Urinary bladder (tissue), 4 donors: ENCODE measurements at places on chromosomes 13 and 19. TPM values are rescaled to one million over a fixed set of nuclear protein-coding genes. Genes with fewer than 3 reads are reported as not detected.
A peak's percentile ranks its signal among the peaks of the same experiment; 100 is the strongest.

ZNF430 gene
- 25.9 TPM for total RNA-seq

COL4A2 gene
- total RNA-seq: 465 TPM

GRCh38 chr13:40517486-40518480, 148.7 kb downstream of the FOXO1 start:
- DNase-seq: no peak

TMPRSS9 gene
- 0.11 TPM for total RNA-seq

GRCh38 chr13:112451512-112452379, 75.6 kb downstream of the SPACA7 start:
- no peak for DNase-seq

HAUS8 gene
- total RNA-seq: 2.3 TPM

GRCh38 chr19:1131718-1132551, 28.1 kb downstream of the GPX4 start:
- no peak for DNase-seq

DNA sequence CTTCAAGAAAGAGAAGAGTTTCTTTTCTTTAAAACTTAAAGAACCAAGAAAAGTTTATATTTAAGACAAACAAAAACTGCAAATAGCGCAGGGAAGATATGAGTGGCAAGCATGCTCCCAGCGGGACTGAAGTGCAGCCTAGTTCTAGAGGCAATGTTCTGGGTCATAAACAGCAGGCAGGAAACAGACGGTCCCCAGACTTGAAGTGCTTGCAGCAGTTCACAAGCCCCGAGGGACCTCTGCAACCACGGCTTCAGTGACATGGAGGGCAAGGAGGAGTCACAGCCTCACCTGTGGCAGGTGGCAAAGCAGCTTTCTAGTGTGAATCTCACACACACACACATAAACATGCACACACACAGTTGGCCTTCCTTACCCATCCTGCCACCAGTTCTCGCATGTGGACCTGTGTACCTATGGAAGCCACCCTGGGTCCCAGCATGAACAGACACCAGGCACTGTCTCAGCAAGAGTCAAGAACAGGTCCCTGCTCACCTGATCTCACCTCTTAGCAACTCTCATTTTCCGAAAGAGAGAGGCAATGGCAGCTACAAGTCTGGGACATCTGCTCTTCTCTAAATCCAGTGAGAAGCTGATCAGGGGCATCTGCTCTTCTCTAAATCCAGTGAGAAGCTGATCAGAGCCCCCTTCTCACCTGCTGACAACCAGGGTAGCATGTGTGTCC, 162.0 kb downstream of the EFNB2 start:
- no peak for DNase-seq

PRRG2 gene
- 1.6 TPM for total RNA-seq

DNA sequence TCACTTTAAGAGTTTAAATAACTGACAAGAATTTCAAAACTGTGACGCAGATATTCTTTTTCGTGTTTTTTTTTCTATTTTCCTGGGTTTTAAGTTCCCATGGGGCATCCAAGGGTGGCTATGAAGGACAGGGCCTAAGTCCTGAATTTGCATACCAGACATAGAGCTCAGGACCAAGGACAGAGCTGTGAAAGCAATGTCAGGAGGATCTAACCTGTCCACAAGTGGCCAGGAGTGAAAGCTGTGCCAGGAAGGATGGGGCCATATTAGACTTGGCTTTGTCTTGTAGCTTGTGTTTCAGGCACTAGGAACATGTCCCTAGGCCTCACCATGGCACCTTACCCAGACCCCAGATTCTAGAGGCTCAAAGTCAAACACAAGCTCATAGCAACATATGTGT, 289.4 kb upstream of the MIR17HG start:
- no peak for DNase-seq

GRCh38 chr19:35756377-35757230, at the start of gene HSPB6:
TSS of gene HSPB6 (minus strand) at chr19:35757029. CDS start at chr19:35757008, 21 bp downstream.
- DNase-seq: no peak

CYP4F11 gene
- 1.0 TPM for total RNA-seq

DNA sequence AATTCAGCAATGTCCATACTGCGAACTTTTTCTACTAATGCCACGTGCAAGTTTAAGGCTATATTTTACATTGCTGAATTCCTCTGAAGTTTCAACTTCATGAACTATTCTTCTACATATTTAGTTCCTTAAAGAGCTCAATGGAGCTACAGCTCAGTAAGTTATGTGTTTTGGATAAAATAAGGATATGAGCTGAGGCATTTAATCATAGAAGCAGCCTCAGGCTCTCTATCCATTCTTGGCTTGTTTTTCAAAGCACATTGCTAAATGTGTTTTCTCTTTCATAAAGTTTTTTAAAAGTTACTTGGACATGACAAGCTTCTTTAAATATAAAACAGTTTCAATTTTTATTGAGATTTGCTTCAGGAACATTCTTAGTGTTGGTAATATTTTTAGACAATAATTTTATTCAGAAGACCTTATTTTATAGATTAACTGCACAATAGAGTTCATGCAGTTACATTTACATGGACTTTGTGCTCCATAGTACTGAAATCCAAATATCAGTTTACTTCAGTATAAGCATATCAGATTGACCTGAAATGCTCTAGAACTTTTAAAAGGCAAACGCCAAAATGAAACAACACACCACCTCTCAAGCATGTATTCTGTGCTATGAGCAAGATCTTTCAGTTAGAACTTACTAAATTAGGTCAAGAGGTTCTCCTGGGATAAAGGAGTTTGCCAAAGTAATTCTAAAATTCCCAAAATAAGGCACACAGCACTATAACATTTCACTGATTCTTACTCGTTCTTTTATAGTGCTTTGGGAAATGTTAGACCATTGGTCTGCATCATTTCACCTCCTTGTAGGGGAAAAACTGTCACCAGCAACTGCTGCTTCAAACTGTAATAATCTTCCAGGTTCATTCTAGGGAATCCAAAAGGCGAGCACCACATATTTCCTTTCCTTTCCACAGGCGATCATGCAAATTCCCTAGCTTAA, 275.5 kb downstream of the ENOX1 start:
- no peak for DNase-seq

SH2D3A gene
- total RNA-seq: 11.4 TPM

IGFLR1 gene
- 0.53 TPM for total RNA-seq

- no peak for DNase-seq
Measured at GRCh38 chr19:6204866-6205723, 69.6 kb downstream of the ACSBG2 start.

DNA sequence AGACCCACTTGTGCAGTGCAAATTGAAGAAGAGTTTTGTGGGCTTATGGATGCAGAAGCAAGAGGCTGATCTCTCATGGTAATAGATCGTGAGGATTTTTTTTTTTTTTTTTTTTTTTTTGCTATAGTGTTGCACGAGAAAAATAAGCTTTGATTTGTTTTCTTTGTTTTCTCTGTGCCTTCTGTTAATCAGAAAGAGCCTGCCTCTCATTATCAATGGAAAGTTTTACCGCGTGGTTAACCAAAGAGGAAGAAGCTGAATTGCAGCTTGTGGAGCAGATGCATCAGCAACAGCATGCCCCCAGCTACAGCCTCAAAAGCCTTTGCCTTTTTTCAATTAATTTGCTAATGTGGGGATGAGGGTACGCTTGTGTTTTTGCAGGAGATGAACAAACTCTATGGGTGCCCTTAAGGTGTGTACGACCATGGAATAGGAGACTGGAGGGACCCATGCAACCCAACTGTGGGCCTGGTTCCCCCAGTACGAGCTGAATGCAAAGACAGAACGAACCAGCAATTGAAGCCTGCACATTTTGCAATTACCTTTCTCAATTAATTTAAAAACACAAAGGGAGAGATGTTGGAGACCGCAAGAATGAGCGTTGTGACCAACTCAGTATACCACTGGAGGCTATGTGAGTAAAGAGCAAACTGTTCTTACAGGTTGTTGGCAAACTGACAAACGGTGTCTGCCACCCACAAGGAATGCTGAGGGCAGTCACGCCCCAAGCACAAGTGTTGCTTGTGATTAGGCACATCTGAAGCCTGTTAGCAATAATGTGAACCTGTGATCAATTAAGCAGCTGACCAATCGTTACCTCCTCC, 58.6 kb upstream of the SPRY2 start:
- no peak for DNase-seq

GRCh38 chr19:15283141-15283883, 49.0 kb downstream of the BRD4 start:
- DNase-seq: no peak

DNA sequence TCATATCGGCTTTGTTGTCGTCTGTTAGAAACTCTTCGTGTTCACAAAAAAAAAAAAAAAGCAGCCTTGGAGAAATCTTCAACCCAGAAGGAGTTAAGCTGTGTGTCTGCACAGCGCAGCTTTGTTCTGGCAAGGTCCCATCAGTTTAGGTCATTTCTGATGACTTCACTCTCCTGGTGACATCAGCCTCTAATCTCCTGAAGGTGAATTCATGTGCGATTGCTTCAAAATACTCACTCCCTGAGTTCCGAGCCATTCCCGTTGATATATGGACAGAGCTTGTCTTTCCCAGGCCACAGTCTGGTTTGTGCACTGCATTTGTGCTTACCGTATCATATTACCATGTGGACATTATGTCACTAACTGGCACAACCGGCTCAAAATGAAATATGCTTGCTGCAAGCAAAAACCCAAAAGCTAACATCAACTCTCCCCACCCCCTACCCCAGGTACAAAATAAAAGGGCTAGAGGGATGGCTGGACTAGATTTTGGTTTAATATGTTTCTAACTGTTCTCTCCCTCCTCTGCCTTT, 342.4 kb downstream of the KCNRG start:
- peak; percentile 83 for DNase-seq

VSIG10L gene
- total RNA-seq: 0.74 TPM

DNA sequence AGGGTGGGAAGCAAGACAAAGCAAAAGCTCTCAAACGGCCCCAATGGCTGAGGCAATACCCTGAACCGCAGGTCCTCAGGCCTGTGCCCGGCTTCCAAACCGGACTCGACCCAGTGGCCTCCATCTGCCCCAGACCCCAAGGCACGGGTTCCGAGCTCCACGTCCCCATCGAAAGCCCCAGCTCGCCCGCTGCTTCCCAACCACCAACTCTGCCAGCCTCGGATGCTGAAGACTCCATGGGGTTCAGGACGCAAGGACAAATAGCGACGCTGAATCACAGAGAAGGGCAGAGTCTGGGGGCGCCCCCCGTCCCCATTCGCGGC, 559 bp downstream of the POLR2E start:
- no peak for DNase-seq

ERFL gene
- not detected for total RNA-seq

TEX101 gene
- total RNA-seq: not detected

WTIP gene
- 23.1 TPM for total RNA-seq

DNA sequence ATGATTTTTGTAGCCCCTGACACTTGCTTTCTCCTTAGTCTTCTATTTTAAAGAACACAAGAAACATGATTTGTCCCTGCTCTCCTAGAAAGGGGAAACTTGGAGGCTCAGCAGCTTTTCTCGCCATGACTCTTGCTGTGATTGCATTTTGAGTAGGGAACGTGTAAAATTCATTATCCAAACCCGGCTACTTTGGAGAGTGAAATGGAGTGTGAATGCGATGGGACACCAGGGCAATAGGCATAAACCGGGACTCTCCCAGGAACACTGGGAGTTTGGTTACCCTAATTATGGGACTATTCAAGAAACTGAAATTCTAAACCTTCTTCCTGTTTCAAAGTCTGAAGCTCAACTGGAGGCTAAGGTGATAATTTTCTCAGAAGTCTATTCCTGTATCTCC, 181.7 kb upstream of the RFC3 start:
- DNase-seq: no peak

GRCh38 chr13:93727211-93728141, 500.9 kb downstream of the GPC6 start:
- no peak for DNase-seq

DNA sequence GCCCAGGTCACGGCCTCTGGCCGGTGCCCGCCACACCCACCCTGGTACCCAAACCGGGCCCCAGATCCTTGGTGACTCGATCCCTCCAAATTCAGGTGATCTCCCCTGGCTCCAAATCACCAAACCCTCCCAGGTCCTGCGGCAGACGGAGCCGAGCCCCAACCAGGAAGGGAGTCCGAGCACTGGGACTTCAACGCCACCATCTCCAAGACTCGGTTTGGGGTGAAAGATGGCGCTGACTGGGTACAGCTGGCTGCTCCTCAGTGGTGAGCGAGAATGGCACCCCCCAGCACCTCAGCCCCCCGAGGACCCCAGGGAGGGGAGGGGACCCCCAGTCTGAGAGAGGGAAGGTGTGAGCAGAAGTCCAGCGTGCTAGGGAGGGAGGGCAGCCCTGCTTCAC, 2.3 kb downstream of the CEACAM16 start:
- DNase-seq: no peak

DNA sequence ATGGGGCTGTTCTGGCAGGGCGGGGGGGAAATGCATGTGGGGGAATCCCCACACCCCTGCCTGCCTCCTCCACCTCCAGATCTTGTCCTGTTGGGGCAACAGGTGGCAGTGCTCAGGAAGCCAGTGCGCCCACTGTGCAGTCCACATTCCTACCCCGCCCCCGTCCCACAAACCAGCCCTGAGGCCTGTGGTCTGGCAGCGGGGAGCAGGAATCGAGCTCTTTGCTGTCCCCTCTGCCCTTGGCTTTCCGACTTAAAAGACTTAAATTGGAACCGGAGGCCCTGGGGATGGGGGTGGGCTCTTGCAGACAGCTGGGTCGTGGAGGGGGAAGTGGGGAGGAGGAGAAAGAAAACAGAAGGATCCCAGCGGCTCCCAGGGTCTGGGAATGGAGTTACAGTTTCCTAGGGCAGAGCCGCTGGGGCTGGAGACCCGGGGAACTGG, 4.3 kb downstream of the NANOS3 start:
- DNase-seq: no peak

- no peak for DNase-seq
Measured at GRCh38 chr13:43331672-43332071, 308.3 kb downstream of the DNAJC15 start.

GRCh38 chr13:43835701-43836100, 43.8 kb downstream of the CCDC122 start:
- no peak for DNase-seq

- DNase-seq: no peak
Measured at GRCh38 chr13:32932376-32932775, 83.8 kb upstream of the KL start.

DNA sequence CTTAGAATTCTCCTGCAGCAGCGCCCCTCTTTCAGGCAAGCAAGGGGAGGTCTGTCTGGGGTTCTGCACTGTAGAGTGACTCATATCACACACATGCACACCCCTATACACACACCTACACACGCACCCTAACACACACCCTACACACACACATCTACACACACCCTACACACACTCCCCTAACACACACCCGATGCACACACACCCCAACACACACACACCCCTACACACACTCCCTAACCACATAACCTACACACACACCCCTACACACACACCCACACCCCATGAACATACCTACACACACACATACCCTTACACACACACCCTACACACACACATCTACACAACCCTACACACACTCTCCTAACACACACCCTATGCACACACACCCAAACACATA, 493.2 kb downstream of the IRS2 start:
- no peak for DNase-seq
